Stimulated activated CD8-positive, alpha-beta memory T cell treated with anti-CD3 and anti-CD28 coated beads, Interleukin-7, amount 100 ng/mL, for 24 hours (primary cell): ENCODE measurements at places on chromosomes 7 and 10.

- DNase-seq: no peak
These were observed 98.7 kb downstream of the TCERG1L start for GRCh38 chr10:131212763-131213325.

DNA sequence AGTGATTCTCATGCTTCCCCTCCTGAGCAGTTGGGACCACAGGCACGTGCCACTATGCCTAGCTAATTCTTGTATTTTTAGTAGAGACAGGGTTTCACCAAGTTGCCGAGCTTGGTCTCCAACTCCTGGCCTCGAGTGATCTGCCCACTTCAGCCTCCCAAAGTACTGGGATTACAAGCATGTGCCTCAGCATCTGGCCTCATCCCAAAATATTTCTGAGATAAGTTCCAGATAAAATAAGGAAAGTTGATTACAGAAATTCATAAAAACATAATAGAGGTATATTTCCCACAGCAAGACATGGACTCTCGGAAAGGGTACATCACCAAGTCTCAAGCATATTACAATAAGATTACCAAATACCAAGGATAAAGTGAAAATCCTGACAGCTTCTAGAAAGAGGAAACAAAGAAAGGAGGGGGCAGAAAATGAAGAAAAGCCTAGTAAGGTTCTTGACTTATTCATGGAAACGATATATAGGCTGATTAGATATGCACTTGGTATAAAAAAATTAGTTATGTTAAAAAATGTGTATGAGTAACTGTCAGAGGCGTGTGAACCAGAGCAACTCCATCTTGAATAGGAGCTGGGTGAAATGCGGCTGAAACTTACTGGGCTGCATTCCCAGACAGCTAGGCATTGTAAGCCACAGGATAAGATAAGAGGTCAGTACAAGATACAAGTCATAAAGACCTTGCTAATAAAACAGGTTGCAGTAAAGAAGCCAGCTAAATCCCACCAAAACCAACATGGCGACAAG lies 35.0 kb downstream of the IQUB start:
- no peak for DNase-seq

DNA sequence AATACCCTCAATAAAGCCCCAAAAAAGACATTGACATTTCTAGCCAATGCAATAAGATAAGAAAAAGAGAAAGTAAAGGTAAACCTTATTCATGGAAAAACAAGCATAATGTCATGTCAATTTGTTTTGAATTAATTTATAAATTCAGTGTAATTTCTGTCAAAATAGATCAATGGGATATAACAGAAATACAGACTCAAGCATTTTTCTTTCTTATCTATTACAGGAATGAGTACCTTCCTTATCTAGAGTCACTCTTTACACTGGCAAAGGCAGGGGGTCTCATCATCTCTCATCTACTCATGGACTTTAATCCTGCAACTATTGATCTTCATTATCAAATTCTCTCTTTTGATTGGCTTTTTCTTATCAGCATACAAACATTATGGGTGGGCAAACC lies 127.1 kb upstream of the SHH start:
- no peak for DNase-seq

- DNase-seq: no peak
These were observed 90.0 kb downstream of the SLIT1 start for GRCh38 chr10:97095701-97096260.

DNA sequence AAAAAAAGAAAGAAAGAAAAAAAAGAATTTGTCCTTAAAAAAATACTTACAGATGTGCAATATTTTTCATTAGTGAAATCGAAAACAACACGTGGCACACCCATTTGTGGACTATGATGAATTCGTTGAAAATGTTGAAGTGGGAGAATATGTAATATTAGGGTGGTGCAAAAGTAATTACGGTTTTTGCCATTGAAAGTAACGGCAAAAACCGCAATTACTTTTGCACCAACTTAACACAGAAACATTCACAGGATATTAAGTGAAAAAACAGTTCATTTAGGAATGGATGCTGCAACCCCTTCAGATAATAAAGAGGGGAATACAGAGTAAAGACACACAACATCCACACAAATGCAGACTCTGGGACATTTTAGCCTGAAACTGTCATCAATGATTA lies 96.0 kb downstream of the CALN1 start:
- no peak for DNase-seq

GRCh38 chr10:79490400-79491142 lies 21.8 kb upstream of the EIF5AL1 start:
- DNase-seq: no peak

- DNase-seq: no peak
These were observed 177.3 kb upstream of the TNS3 start for GRCh38 chr7:47759056-47759706.
